NCI-H1092 (cell line): ENCODE measurements at places on chromosomes 16 and 17.

DNA sequence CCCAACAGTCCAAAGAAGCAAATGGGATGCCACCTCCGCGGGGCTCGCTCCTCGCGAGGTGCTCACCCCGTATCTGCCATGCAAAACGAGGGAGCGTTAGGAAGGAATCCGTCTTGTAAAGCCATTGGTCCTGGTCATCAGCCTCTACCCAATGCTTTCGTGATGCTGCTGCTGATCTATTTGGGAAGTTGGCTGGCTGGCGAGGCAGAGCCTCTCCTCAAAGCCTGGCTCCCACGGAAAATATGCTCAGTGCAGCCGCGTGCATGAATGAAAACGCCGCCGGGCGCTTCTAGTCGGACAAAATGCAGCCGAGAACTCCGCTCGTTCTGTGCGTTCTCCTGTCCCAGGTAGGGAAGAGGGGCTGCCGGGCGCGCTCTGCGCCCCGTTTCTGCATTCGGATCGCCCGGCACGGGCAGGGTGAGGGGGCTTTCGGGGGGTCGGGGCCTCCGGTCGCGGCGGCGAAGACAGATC, at the start of gene CDH13:
TSS of gene CDH13 (plus strand) at position 179 of the 471 bp plus-strand sequence.
- no peak for DNase-seq

GRCh38 chr16:15427648-15428239, 6.6 kb upstream of the BMERB1 start:
- DNase-seq, result peak; percentile 30

- no peak for DNase-seq
Measured at GRCh38 chr17:38925263-38925995, at the start of gene LASP1NB. Gene LASP1NB (plus strand): TSS chr17:38925614.

DNA sequence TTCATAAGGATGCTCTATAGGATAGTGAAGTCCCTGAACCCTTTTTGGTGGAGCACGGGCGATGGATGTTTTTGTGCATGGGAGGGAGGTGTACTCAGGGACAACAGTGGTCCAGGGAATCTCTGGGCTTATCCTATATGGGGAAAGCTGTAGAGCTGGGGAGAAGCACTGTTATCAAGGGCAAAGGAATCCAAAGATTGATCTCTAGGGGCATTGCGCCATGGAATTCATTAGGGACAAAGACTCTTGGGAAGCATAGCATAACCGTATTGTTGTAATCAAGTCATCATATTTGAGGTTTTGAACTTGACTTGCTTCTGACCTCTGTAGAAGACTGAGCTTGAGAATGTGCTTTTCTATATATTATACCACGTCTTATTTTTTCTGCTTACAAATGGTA, 172.9 kb upstream of the ZFHX3 start:
- no peak for DNase-seq

- no peak for DNase-seq
Measured at GRCh38 chr16:66919569-66920298, 1.0 kb upstream of the CDH16 start.

DNA sequence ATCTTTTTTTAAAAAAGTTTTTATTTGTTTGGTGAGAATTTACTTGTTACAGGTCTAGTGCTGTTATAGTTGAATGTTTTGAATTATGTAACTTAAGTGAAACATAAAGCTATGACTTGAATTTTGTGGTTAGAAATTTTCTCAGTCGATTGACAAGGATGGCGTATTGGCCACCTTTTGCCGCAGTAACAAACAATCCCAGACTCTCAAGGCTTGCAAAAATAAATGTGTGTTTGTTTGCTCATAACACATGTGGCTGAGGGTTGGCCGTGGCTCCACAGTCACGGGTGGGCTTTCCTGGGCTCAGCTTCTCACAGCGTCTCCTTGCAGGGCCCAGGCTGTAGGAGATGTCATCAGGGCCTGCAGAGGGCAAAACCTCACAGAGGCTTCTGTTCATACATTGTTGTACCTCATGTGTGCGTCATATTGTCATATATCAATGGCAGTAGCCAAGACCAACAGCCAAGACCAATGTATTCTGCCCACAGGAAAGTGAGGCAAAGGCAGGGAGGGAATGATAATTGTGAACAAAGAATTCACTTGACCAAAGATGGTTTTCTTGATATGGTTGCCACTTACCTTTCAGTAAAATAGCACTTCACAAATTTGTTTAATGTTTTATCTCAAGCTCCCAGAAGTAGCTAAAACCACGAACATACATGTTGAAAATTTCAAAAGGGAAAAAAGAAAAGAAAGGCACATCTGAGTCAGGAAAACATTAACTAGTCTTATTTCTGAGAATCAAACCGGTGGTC, 93.5 kb downstream of the WWOX start:
- DNase-seq, result no peak

GRCh38 chr17:27572665-27573064, 58.3 kb upstream of the LGALS9 start:
- no peak for DNase-seq

DNA sequence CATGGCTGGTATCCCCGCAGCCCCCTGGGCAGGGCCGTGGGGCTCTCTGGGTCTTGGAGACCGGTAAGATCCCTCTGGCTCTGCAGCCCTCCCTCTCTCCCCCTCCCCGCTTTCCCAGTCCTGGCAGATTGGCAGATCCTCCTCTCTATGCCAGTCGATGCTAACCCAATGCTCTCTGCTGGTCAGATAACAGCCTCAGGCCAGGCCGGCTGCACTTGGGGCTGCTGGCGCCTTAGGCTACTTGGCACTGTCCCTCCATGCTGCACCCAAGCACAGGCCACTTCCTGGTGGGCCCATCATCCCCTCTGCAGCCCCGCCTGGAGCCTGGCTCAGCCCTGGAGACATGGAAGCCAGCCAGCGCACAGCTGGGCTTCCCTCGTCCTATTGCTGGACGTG, 81.7 kb downstream of the RTN4RL1 start:
- no peak for DNase-seq

GRCh38 chr17:81456798-81457197, 55.8 kb downstream of the ACTG1 start:
- DNase-seq, result no peak

DNA sequence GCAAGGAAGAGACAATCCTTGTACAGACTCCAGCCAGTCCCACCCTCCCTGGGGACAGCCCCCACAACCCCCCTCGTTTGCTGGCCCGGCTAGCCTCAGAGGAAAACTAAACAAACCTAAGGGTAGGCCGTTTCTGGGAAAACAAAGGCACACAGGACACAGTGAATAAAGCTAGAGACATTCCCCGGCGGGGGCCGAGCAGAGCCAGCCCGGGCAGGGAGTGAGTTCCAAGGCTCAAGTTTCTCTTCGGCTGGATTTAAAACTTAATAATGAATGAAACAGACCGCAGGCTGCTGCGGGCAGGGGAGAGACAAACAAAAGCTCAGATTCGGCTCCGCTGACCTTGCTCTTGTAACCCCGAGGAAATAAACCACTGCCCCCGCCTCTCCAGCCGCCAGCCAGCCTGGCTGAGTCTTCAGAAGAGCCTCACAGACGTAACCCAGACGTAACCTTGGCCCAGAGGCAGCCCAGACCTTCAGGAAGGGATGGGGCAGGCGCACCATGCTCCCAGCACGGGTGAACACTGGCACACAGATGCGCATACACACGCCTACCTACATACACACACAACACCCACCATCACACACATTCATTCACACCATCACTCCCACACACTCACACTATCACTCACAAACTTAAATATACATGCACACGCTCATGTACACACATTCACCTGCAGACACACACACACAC, 216.0 kb downstream of the ZNF423 start:
- DNase-seq, result peak; percentile 17

DNA sequence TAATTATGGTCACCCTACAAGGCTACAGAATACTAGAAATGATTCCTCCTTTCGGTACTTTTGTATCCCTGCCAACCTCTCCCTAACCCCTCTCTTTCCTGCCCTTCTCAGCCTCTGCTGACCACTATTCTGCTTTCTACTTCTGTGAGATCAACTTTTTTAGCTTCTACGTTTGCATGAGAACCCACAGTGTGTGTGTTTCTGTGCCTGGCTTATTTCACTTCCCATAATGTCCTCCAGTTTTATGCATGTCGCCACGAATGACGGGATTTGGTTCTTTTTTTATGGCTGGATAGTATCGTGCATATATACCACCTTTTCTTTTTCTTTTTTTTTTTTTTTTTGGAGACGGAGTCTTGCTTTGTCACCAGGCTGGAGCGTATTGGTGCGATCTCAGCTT, 92.1 kb downstream of the RAP1GAP2 start:
- no peak for DNase-seq

GRCh38 chr16:79767421-79768275, 167.1 kb upstream of the MAF start:
- no peak for DNase-seq

- DNase-seq, result no peak
Measured at GRCh38 chr16:71658771-71659170, 32.8 kb downstream of the MARVELD3 start.

DNA sequence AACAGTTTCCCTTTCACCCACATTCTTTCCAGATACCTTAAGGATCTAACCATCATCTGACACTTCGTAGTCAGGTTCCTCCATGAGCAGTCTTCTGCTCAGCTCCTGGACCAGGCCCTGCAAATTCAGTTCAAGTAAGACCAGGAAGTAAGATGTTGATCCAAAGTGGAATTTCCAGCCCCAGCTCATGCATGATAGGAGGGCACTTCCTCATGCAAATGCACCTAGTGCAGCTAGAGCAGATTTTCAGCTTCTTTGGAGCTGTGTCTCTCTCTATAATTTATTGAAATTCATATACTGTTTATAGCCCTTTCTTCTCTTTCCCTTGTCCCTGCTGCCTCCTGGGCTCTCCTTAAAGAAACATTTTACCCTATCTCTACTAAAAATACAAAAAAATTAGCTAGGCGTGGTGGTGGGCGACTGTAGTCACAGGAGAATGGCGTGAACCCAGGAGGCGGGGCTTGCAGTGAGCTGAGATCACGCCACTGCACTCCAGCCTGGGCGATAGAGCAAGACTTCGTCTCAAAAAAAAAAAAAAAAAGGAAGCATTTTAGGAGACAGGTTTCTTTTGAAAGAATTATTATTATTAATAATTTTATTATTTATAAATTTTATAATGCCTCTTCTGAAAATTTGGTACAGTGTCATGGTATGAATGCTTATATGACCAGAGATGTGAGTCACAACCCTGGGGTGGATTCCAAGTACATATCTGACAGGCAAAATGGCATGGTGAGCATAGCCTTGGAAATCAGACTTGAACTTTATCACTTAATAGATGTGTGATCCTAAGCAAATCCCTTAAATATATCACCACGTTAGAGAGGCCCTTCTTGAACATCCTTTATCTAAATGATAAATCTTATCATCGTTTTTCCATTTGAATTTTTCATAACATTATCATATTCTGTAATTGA, 94.3 kb downstream of the SSH2 start:
- DNase-seq, result no peak

DNA sequence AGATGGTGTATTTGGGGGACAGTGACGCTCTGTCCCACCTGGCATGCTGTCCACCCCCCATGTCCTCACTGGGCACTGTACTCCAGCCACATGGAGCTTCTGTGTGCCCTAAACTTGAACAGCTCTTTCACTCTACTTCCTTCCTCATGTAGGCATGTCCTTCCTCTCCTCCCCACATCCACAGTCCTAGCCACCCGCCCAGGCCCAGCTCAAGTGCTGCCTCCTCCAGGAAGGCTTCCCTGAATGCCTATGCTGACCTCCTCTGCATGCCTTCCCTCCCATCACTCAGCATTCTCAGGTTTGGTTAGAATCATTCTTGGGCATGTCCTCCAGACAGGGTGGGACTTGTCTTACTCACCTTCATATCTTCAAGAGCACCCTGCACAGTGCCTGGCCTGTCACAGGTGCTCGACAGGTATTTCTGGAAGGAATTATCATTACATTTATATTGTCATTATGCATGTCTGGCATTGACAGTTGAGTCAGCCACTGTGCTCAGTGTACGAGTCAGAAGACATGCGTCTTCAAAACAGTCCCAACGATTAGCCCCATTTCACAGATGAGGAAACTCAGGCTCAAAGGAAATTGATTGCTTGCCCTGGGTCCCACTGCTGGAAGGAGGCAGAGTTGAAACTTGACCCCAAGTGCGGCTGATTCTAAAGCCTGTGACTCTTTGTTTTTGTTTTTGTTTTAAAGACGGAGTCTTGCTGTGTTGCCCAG, 42.1 kb upstream of the TOB1 start:
- no peak for DNase-seq

DNA sequence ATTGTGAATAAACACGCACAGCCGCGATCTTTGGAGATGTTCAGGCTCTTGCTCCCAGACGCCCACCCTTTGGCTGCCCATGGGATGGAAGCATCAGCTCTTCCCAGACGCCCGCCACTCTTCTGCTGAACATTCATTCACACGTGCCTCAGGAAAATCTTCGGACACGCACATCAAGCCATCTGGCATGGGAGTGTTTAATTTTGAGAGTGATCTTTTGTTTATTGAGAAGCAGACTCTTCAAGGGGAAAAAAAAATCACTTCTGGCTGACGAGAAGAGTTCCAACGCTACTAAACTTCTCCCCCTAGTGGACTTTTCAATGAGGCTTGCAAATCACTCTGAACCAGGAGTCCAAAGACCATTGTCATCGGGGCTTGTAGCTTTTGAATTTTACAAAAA, 62.0 kb upstream of the NUDT7 start:
- DNase-seq, result no peak
